ENCODE measurements at places on chromosomes 5 and 9.

- peak; percentile 28 for DNase-seq
These were observed 12.5 kb upstream of the FOXE1 start for GRCh38 chr9:97840521-97840920.

- DNase-seq = no peak
These were observed 170.5 kb downstream of the TLE4 start for GRCh38 chr9:79742110-79742721.

DNA sequence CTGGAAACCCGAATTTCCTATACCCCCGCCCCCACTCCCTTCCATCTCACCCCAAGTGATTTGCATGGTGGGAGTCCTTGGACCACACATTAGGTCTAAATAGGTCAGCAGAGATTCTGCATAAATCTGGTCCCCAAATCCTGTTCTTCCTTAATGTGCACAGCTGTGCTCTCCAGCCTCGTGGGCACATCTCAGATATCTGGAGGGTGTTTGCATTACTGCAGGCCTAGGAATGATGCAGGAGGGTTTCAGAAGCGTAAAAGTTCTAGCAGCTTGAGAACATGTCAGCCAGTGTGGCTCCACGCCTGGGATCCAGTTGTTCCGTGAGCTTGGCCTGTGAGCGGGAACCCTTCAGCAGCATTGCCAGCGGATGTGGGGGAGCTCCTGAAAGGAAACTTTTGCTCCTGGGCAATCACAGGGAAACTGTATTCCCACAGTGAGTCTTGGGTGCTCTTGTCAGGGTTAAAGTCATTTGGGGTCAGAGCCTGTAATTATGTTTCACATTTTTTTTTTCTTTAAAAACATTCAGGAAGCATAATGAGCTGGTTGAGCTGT, 12.9 kb downstream of the ARHGAP26 start:
- DNase-seq = no peak

GRCh38 chr5:131289738-131290137, 25.9 kb downstream of the CDC42SE2 start:
- DNase-seq = no peak

GRCh38 chr5:94788527-94788926, 170.1 kb downstream of the SLF1 start:
- DNase-seq = no peak

DNA sequence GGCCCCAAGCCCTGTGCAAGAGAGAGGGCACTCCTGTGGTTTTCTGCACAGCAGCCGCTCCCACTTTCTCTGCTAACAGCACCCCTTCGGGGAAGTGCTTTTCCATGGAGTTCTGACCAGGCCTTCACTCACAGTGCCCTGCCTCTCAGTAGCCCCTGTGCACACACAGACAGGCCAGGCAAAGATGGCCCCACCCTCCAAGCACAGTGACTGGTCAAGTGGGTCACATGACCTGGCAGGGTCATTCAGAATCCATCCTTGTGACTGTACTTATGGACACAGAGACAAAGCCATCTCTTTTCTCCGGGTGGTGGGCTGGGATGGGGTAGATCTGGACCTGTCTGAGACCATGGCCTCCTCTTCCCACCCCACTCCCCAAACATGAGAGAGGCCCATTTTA, 82.5 kb downstream of the PSD2 start:
- no peak for DNase-seq

GRCh38 chr9:27430750-27431535, 93.1 kb upstream of the IFNK start:
- DNase-seq = no peak

GRCh38 chr9:110114086-110114858, 93.7 kb downstream of the C9orf152 start:
- DNase-seq = peak; percentile 69

DNA sequence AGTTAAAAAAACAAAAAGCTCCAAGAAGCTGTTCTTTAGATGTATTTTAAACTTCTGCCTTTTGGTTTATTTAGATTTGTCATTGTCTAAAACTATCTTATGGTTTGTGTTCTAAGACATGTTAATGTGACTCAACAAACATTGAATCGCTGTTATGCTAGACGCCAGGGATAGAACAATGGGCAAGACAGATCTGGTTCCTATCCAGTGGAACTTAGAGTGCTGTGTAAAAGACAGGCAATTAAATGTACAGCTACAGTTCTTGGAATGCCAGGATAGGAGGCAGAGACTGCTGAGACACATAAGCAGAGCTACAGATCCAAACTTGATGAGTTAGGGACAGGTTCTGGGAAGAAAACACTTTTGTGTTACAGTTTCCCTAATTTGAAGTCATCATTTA, 22.4 kb downstream of the LYRM7 start:
- DNase-seq = peak; percentile 9

- no peak for DNase-seq
These were observed 62.3 kb downstream of the PRDM6 start for GRCh38 chr5:123151227-123151909.

DNA sequence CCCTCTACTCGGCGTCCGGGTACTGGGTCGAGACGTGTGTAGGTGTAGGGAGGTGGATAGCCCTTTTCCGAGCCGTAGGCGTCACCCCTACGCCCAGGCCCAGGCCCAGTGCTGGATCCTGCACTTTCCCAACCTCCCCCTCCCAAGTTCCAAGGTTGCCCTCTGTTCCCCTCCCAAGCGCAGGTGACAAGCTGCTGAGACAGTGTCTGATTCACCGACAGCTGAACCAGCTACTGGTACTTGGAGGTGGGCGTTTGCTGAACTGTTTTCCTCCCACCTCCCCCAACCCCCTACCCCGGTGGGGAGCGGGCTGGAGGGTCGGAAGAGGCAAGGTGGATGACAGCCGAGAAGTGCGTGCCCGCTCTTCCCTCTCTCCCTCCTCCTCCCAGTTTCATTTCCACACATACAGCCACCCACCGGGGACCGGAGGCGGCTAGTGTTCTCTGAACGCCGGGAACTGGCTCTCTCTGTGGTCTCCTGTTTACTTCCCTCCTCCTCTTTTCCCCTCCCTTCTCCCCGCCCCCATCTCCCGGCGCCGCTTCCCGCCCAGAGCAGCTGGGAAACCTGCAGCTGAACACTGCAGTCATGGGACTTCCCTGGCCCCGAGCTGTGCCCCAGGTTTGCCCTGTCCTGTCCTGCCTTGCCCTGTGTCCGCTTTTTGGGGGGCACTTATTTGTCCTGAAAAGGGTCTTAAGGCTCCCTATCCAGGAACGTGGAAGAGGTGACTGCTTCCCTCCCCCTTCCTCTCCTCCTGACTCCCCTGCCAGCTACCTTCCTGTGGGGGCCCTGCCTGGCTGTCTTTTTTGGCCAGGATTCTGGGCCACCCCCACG, 6.2 kb upstream of the KLF9 start:
- peak; percentile 89 for DNase-seq

- DNase-seq = peak; percentile 74
These were observed 64.3 kb upstream of the PCA3 start for GRCh38 chr9:76699971-76700370.

DNA sequence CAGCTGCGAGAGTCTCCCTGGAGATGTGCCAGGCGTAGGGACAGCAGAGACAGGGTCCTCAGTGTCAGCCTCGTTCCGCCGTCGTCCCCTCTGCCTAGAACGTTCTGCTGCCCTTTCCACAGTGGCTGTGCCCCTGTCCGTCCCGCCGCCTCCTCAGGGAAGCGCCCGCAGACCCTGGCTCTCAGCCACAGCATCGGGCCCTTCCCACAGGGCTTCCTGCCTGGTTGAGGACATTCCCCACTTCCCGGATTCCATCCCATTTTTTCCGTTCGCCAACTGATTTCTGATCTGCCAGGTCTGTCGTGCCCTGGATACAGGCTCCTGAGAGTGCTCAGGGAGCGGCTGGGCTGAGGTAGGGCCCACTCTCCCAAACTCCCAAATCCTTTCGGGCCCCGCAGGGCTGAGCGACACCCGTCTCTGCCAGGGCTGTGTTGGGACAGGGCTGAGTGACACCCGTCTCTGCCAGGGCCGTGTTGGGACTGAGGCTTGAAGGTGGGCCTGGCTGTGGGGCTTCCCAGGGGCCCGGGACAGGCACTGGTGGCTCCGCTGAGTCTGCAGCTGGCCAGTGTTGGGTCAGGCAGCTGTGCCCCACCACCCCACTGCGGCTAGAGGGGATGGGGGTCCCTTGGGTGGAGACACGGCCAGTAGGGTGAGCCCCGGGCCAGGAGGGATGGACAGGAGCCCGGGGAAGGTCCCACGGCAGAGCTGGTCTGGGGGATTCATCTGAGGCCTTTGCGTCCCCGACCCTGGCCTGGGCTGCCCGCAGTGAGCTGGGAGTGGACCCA, 15.9 kb downstream of the DNLZ start:
- no peak for DNase-seq

DNA sequence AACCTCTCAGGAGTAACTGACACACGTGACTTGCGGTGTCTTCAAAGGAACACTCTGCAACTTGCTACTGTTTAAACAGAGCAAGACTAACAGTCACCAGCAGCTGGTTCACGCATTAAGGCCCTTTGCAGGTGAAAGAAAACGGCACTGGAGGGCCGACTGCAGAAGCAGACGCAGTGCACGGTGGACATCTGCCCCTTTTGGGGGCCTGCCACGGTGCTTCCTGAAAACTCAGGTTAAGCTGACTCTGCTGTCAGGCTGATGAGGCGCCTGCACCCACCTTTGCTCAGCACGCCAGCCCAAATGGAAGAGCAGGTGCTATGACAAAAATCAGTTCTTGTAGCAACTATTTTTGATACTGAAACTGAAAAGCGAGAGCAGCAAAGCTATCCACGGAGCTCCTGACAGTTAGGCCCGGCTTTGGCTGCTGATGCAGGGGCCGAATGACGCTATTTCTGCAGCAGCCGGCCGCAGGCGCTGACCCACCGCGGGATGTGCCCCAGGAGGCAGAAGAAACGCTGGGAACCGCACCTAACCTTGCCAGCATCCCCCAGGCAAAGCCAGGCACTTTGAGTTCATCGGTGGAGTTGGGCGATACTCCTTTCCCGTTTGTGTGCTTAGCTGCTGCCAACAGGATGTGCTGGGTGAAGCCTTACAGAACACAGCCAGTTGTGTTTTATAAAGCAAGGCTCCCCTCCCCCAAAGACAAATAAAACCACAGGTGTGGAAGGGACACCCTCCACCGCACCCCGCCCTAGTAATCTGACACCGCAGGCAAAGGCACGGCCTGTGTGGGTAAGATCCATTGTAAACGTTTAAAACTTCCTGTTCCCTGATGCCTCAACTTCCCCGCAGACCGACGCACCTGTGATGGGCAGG, 21.1 kb upstream of the TERT start:
- DNase-seq = peak; percentile 3

DNA sequence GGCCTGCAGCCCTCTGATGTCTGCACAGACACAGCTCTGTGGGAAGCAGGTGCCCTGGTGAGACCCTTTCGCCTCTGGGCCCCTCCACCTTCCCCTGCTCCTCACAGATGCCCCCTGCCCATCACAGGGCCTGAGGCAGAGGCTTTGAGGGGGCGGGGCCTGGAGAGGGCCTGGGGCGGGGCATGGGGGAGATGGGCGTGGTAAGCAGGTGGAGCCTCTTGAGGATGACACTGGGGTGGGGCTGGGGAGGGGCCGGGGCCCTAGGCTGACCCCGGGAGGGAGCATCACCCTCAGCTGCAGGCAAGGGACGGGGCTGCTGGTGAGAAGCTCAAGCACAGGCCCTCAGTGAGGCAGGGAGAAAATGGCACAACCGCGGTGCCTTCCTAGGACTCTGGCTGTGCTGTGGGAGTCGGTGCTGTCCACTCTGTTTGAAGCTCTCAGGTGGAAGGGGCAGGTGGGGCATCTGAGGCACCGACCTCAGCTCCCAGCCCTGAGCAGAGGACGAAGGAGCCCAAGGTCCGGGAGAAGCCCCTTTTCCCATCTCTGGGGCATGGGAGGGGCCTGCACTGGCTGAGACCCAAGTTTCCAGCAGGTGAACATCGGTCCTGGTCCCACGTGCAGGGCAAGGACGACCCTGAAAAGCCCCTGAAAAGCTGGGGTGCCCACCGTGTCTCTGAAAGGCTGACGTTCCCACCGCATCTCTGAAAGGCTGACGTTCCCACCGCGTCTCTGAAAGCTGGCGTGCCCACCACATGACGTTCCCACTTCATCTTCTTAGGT, 17.5 kb upstream of the SLC9A3 start:
- DNase-seq = no peak

DNA sequence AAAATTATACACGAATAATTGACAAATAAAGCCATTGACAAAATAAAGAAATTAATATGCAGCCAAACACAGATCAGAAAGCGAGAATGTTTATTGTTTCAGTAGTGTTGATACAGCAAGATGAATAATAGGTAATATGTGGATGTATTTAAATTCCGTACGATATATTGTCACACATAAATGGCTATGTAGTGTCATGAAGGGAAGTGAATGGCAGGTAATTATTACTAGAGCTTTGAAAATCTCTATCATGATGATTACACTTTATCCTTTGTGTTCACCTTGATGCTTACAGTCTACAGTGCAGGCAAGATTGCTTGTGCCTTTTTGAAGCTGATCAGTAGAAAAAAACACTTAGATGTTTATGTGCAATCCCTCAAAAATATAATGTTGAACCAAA, 23.3 kb upstream of the CDH10 start:
- no peak for DNase-seq

DNA sequence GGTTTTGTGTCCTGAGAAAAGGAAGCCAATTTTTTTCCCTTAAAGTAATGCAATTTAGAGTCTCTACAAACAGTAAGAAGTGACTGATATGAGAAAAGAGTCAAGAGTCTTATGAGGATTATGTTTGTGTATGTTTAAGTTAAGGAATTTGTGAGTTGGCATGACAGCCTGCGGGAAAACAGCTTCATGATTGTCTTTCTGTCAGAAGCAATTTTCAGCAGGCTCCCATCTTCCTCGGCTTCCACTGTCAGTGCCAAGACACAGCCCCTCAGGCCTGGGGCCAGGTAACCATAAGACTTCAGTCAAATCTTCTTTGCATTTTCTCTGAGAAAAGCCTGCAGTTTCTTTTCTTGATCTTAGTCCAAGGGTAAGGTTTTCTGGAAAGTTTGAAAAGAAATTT, 17.0 kb upstream of the SELENOP start:
- no peak for DNase-seq

GRCh38 chr5:95956021-95956899, 5.4 kb downstream of the ELL2 start:
- DNase-seq = peak; percentile 65

GRCh38 chr9:36025746-36026145, 11.0 kb upstream of the RECK start:
- peak; percentile 69 for DNase-seq

- no peak for DNase-seq
These were observed 306.1 kb downstream of the GLIS3 start for GRCh38 chr9:3993773-3994172.

DNA sequence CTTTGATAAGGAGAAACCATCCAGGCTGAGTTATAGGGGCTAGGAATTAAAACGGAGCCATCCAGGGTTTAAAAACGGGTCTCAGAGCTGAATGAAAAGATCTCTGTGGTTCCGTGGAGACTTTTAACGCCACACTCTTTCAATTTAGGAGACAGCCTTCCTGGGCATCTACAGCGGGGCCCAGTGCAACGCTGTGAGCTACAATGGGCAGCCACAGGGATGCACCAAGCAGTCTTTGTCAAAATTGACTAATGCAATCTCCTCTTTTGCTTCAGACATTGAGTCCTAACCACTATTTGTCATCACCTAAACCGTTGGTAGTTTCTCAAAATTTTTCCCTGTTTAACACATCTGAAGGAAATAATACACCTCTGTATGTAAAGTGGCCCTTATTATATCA, 96.6 kb upstream of the ABCA1 start:
- no peak for DNase-seq

- no peak for DNase-seq
These were observed 197.4 kb upstream of the IL12B start for GRCh38 chr5:159527546-159528254.

GRCh38 chr9:126002476-126003350, 255.5 kb downstream of the PBX3 start:
- DNase-seq = no peak
